Vagina (tissue), 2 donors: ENCODE measurements at places on chromosomes 1 and 21. TPM values are rescaled to one million over a fixed set of nuclear protein-coding genes. Genes with fewer than 3 reads are reported as not detected.

DNA sequence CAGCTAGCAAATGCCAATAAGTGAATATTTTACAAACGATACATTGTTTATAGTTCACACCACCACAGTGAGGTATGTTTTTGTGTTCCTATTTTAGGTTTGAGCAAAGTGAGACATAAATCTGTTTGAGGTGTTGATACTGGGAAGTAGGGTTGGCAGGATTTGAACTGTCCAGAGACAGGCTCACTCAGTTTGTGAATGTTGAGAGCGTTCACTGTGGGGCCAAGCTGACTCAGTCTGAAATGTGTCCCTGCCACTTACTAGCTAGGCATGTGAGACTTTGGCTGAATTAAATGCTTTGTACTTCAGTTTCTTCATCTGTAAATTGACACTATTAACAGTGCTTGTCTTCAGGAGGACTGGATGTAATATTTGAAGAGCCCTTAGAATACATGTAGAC is 35.1 kb downstream of the DIRAS3 start:
- DNase-seq = no peak

DNA sequence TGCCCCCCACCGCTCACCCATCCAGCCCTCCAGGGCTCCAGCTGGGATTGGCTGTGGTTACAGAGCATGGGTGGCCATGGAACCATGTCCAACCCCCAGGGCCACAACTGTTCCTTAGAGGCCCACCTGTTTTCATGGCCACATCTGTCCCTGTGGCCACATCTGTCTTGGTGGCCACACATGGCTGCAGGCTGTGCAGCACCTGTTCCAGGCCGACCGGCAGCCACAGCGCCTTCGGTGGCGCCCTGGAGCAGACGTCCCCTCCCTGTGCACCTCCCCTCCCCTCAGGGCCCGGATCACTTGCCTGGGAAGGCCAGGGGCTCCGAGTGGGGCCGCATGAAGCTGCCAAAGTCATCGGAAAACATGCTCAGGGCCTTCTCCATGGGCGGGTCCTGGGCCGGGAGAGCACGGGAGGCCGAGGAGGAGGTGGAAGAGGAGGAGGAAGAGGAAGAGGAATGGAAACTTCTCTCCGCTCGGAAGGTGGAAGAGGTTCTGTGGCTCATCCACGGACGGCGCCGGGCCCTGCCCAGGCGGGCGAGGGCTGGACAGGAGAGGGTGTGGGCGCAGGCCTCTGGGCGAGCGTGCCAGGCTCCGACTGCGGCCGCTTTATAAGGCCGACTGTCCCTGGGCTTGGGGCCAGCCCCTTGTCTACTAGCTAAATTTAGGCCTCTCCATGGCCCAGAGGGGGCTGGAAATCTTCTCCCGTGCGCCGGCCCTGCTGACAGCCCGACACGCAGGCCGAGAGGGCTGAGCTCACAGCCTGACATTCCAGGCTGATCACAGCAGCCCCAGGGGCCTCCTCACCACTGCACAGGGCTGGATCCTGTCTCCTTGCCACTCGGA is at the start of gene HSPB7:
Gene HSPB7 (minus strand): TSS at position 583 of the 843 bp plus-strand sequence. CDS start 80 bp downstream, at position 503.
- no peak for DNase-seq

The ESPN gene
- total RNA-seq = 77.1 TPM

- DNase-seq = no peak
Measured at GRCh38 chr1:6099297-6099696, 53.6 kb downstream of the KCNAB2 start.

DNA sequence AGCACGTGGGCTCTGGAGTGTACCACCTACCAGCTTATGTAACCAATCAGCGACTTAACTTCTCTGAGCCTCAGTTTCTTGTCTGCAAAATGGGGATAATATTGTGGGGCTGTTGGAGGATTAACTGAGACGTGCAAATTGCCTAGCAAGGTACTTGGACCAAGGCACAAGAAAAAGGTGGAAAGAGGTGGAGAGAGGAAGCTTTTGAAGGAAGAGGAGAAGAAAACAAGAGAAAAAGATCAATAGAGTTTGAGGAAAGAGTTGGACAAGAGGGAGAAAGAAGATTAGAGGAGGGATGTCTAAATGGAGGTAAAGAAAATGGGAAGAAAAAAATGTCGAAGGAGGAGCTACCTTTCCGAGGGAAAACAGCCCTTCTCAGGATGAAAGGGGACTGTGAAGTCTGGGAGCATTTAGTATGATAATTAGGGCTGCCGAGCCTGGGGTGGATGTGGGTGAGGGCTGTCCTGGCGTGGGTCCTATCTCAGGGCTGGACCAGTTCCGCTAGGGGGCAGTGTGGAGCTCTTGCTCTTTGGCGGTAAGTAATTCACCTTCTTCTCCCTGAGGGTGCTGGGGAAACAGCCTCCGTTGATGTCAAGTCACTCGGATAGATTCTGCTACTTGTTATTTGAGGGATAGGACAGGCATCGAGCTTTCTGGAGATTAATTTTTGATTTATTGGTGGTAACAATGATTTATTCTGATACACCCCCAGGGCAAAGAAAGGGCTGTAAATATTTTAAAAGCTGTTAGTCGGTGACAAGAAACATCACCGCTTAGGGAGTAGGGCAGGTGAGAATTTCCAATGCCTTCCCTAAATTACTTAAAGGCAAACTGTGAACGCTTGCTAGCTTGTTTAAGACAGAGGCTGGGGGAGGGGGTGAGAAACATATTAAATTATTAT is 79.0 kb upstream of the NFASC start:
- DNase-seq = no peak

DNA sequence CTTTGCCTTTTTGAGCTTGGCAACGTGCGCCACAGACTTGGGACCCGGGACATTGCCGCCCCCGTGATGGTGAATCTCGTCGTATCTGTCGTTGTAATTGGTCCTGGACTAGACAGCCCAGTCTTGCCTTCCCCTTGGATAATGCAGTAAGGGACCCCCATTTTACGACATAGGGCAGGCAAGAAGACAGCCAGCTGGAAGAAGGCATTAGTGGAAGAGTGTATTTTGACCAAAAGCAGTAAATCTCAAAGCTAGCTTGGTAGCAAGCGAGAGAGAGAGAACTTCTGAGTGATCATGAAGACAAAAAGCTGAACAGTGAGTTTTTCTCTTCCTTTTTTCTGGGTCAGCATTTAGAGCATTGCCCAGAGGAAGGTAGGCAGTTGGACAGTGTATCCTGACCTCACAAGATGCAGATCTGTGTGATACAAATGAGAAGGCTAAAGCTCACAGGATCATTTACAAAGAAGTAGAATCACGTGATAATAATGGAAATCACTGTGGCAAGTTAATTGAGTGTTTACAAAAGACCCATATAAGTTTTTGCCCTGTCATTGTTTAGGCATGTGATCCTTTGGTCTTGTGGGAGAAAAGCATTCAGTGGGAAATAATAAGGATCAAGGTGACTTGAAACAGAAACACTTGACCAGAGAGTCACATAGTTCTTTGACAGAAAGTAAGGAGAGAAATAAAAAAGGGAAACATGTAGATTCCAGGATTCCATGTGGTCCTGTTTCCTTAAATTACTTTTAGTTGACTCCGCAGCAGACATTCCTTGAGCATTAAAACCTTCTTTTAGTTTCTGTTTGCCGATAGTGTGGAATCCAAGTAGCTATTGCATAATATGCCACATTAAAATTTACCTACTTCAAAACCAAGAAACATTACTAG is 66.3 kb downstream of the CNST start:
- no peak for DNase-seq

The FAAH gene
- 38.1 TPM for total RNA-seq

DNA sequence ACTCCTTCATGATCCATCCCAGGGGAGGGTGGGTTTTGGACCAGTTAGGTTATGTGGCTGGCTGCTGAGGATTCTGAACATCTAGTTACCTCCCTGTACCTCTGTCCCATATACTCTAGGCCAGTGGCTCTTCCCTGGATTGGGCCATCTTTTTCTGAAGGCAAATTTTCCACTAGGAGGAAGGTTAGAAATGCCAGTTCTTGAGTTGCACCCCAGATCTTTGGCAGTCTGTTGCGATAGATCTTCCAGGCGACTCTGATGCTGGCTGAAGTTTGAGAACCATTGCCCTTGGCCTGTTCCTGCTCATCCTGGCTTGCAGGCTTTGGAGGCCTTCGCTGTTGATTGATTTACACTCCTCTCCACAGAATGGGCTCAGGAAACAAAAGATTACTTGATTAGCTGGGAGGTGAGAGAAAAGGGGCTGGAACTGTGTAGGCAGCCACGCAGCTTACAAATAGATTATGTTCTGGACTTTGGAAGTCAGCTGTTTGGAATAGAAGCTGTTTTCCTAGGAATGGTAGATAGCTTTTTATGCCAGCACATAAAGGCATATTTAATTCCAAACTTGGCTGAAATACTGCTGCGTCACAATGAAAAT is 110.1 kb downstream of the MRPS6 start:
- DNase-seq = no peak

- DNase-seq = no peak
Measured at GRCh38 chr1:218312509-218312908, 27.4 kb downstream of the RRP15 start.

GRCh38 chr1:118073648-118074435 is 111.2 kb downstream of the SPAG17 start:
- DNase-seq = no peak

DNA sequence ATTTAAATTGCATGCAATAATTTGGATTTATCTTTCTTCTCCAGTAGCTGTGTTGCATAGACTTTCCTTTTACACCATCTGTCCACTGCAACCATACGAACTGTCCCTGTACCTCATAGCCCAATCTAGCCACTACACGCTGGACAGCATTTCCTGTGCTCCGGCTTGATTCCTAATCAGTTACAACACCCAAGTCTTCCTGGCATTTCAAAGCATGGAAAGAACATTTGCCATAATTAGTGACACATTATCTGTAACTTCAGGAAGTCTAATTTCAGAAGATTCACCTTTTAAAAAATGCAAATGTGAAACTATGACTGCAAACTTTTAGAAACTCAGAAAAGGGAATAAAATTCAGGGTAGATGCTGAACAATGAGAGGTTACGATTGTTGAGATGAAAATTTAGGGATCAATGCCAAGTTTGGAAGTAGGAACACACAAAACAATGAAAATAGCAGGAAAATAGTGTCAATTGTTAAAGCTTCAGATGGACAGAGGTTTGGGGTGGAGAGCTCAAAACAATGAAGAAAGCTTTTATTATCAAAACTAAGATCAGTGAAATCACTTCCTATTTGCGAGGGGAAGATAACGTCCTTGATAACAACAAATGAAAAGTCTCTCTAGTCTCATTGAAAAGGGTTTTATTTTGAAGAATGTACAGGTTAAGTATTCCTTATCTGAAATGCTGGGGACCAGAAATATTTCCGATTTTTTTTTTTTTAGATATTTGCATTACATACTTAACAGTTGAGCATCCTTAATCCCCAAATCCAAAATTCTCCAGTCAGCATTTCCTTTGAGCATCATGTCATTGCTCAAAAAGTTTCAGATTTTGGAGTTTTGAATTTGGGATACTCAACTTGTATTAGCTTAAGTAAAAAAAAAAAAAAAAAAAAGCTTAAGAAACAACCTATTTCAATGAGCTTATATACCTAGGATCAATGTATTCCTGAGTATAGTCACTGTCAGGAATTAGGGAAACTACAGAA is 107.3 kb downstream of the FNBP1L start:
- no peak for DNase-seq

GRCh38 chr1:204464701-204465100 is 29.9 kb downstream of the PIK3C2B start:
- DNase-seq = no peak

DNA sequence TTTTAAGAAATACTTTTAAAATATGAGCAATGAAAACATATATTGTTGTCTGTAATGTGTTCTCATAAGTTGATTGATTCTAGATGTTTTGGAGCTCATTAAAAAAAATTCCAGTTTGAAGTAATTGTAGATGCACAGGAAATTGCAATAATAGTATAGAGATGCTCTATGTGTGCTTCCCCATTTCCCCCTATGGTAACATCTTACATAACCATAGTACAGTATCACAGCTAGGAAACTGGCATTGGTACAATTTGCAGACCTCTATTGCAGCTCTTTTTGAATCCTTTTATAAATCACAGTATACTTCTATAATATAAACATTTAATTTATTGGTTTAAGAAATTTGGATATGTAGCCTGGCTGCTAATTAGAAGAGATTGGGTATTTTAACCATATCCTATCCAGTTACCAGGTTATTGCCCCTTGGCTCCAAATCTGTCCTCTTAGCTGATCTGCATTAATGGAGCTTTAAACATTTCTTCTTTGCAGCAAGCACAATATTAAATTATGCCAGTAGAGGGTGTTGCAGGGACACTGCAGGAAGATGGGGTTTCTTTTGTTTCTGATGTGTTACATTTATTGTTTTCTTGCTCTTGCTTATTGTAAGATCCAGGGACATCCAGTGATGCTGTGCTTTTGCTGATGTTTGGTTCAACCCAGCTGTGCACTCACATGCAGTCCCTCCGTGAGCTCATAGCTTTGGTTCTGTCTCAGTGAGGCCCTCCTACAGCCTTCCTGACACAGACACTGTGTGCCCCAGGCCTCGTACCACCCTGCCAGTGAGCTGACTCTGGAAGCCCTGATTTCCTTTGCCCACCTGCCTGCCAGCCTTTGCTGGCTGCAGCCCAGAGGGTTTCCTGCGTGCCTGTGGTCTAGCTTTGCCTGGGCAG is 103.3 kb downstream of the RABGAP1L start:
- DNase-seq = no peak

GRCh38 chr1:98496256-98496995 is 165.1 kb upstream of the SNX7 start:
- DNase-seq = no peak

GRCh38 chr1:204314171-204314892 is 45.4 kb downstream of the PLEKHA6 start:
- DNase-seq = no peak

- no peak for DNase-seq
Measured at GRCh38 chr1:11700601-11701467, 9.3 kb downstream of the DRAXIN start.

- no peak for DNase-seq
Measured at GRCh38 chr1:161730050-161730564, 8.8 kb downstream of the FCRLB start.

DNA sequence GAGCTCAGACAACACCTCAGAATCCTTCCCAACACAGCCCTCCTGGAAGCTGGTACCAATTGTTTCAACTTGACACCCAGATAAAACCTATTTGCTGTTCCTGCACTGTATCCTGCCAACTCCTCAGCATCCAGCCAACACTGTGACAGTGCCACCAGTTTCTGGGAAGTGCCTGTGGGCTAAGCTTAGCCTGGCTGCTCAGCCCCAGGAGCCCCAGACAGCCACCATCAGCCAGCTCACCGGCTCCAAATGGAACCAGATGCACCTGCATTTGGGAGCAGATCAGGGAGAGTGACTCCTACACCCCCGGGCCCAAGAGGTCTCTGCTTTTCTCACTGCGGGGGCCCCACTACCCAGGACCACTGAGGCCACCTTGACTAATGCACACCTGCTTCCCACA is 24.9 kb downstream of the KCNN3 start:
- DNase-seq = no peak

DNA sequence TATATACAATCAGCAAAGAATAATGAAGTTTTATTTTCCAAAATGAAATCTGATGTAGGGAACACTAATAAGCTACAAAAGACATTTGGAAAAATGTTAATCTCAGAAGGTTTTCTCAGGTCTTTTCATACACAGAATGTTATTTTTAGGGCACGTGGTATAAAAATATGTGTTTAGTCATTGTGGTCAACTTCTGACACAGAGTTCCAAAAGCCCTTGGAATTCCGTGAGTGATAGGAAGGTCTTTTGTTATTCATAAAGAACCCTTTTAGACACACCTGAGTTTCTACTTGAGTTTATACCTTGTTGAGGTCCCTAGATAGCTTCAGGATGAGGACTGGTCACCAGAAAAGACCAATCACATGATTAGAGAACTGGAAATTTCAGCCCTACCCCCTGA is 277.6 kb upstream of the NCAM2 start:
- no peak for DNase-seq

- no peak for DNase-seq
Measured at GRCh38 chr21:26920055-26920454, 46.8 kb downstream of the ADAMTS5 start.

GRCh38 chr1:116545359-116545705 is 25.5 kb downstream of the CD58 start:
- DNase-seq = no peak
